Right ventricle myocardium superior (tissue), 1 donor: ENCODE measurements at places on chromosomes 2 and 18. TPM values are rescaled to one million over a fixed set of nuclear protein-coding genes. Genes with fewer than 3 reads are reported as not detected.

- DNase-seq, result no peak
Observed at GRCh38 chr18:47215554-47216138, 35.8 kb downstream of the SKOR2 start.

DNA sequence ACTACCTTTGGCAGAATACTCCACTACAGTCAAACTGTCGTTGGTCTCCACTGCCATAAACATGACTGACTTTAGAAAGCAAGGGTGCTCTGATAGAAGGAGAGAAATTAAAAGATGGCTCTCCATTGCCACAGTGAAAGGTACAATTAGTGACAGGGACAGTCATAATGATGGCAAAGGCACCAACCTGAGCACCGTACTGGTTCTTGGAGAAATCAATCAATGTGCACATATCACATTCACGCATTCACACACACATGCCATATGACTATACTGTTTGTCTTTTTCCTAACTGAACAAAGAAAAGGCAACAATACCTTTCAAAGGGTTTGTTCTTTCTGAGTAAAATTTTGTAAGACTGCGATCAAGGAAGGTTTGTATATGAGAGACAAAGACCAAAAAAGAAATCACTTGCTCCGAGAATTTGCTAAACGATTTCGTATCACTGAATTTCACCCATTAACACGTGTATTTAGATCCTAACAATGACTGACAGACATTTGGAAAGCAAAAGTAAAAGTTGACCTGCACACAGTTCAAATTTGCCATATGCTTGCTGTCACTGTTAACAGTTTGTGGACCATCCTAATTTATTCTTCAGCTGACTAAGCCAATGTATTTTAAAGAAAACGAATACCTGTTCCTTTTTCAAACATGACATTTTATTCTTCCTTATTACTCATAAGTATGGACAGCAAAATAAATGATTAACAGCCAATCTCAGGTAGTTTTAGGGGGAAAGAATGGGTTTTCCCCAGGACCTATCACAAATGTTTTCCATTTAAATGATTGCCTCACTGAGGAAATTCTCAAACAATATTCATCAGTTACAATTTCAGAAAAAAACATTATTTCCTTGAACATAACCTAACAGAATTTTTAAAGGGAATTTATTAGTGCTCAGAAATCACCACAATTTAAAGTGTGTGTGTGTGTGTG, 644.4 kb downstream of the ZEB2 start:
- no peak for DNase-seq

- DNase-seq, result no peak
Observed at GRCh38 chr18:37552286-37552685, 13.3 kb downstream of the CELF4 start.

DNA sequence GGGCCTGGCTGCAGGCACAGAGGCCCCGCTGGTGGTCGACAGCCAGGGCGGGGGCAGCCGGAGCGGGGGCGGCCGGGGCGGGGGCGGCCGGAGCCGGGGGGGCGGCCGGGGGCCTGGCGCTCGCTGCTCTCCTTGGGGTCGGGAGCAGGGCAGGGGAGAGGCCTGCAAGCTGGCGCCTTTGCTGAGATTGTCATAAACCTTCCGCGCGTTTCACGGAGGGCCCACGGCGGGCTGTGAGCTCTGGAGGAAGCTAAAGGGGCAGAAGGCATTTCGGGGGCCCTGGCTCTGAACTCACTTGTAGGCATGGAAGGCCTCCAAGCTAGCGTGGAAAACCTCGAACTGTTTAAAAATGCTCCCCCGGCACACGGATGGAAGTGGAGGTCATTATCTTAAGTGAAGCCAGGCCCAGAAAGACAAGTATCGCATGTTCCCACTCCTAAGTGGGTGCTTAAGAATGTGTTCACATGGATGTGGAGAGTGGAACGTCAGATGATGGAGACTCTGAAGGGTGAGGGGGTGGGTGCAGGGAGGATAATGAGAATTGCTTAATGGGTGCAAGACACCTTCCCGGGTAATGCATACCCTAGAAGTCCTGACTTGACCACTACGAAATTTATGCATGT, 629 bp downstream of the PRELID3A start:
- DNase-seq, result no peak

GRCh38 chr2:206275312-206276055, 1.0 kb downstream of the ZDBF2 start:
- DNase-seq, result no peak

- no peak for DNase-seq
Observed at GRCh38 chr2:66601624-66602023, 166.7 kb downstream of the MEIS1 start.

The SOWAHC gene
- 2.7 TPM for total RNA-seq

DNA sequence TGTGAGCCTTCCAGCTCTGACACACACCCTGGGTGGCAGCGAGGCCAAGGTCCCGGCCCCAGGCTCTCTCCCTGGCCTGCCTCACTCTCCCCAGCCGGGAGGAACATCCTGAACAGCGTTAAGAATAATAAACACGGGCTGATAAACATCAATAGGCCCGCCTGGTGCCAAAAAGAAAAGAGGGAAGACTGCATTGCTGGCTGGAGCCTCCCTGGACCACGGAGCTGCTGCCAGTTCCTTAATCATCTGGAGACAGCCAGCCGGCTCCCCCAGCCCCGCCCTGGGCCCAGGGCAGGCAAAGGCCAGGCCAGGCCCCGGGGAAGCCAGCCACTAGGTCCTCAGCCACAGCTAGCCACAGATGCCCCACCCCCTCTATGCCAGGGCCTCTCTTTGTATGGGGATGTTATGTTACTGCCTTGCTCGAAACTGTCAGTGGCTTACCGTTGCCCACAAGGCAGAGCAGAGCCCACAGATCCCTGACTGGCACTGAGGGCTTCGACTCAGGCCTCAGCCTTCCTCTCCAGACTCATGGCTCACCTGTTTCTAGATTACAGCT, 293.7 kb downstream of the DYSF start:
- peak; percentile 70 for DNase-seq

- DNase-seq, result no peak
Observed at GRCh38 chr18:44761812-44762211, 81.1 kb downstream of the SETBP1 start.

- no peak for DNase-seq
Observed at GRCh38 chr18:39602131-39602530, 2036.5 kb upstream of the CELF4 start.

The GALR1 gene
- 0.05 TPM for total RNA-seq

- peak; percentile 66 for DNase-seq
Observed at GRCh38 chr2:24382363-24383073, 22.2 kb upstream of the ITSN2 start.

DNA sequence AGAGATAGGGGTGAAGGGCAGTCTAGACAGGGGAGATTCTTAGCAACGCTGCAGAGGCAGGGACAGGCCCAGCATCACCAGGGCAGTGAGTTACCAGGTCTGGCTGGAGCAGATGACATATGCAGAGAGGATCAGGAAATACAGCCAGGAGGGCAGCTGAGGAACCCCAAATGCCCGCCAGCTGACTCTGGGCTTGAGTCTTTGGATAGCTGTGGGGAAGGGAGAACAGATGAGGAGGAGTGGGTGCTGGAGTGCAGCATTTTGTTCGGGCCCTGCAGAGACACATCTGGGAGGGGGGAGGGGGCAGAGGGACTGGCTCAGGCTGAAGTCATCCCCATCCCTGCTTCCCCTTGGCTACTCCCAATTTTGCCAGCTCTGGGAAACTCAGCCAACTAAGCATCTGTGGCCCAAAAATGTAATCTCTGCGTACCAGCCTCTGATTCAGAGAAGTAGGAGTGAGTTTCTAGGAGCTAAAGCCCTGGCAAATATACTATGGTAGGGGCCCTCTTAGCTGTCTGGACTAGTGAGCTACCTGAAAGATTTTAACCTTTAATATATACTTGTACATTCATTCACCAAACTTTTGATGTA, 214.5 kb downstream of the ZBTB7C start:
- DNase-seq, result no peak

DNA sequence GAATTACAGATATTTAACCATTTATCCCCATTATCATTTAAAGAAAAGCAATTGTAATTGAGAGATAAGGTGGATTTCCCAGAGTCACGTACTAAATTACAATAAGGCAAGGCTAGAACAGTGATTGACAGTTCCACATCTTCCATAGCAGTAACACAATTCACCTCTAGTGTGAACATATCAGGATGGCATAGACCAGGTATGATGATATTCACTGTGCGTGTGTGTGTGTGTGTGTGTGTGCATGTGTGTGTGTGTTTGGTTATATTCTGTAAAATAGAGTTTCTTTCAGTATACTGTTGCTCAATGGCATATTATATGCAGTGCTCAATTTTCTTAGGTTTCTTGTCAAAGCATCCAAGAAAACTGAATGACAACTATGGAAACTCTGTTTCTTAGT, 1.7 kb downstream of the SCN2A start:
- DNase-seq, result no peak
